ENCODE measurements at places on chromosomes 7 and 10.
A peak's percentile ranks its signal among the peaks of the same experiment; 100 is the strongest.

DNA sequence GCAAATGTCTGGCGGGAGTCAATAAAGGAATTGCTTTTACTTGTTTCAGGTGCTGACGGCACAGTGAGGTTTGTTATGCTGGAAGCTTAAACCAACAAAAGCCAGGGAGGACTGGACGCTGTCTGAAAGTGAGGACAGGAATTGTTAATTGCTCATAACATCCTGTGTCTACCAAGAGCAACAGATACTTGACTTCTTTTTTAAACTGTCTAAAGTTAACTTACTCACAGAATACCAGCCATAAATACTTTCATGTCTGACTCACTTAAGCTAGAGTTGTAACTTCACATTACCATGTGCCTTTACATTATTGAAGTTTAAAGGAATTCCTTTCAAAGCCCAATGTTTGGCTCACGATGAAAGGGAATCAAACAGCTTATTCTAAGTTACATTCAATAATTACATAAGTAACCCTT lies 252.7 kb upstream of the SHH start:
- no peak for DNase-seq

- no peak for DNase-seq
These were observed 946.0 kb downstream of the NRG3 start for GRCh38 chr10:82821043-82821442.

DNA sequence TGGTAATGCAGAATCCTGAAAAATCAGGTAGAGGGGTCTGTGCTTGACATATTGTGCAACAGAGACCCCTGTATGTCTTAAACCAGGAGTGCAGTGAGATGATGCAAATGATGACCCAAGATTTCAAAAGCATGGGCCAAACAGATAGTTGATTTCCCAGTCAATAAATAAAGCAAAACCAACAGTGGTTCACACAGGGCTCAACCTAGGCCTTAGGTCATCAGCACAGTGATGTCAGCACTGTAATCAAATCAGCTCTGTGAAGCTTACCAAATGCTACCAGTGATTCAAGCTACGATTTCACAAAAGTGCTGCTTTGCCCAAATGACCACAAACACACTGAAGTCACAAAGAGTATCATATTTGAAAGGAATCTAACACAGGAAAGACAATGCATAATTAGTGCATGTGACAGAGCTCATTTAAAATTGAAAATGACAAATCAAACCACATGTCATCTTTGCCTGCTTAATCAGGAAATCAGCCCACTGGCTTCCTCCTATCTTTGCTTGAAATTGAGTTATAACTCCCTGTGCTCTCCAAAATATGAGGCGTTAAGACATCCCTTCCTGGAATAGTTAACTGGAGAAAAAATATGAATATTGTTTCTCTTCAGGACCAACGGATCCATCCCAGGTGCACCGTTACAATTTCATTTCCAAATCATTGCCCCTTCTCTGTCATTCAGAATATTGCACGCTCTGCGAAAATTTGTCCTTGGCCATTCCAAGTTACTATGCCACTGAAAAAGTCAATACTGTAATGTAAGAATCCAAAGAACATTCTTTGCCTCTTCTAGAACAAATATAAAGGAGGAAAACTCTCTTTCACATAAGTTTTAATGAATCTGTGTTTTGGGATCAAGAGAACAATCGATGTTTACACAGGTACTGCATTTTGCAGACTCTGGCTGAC lies 41.9 kb upstream of the ASL start:
- peak; percentile 25 for DNase-seq

GRCh38 chr10:86968994-86969355 lies 693 bp downstream of the ADIRF start:
- DNase-seq, result no peak

- DNase-seq, result no peak
These were observed 37.8 kb downstream of the KCTD7 start for GRCh38 chr7:66666313-66666952.

GRCh38 chr10:58439632-58440364 lies 54.6 kb downstream of the TFAM start:
- DNase-seq, result no peak

- no peak for DNase-seq
These were observed 74.1 kb upstream of the PARD3 start for GRCh38 chr10:34889004-34889869.

DNA sequence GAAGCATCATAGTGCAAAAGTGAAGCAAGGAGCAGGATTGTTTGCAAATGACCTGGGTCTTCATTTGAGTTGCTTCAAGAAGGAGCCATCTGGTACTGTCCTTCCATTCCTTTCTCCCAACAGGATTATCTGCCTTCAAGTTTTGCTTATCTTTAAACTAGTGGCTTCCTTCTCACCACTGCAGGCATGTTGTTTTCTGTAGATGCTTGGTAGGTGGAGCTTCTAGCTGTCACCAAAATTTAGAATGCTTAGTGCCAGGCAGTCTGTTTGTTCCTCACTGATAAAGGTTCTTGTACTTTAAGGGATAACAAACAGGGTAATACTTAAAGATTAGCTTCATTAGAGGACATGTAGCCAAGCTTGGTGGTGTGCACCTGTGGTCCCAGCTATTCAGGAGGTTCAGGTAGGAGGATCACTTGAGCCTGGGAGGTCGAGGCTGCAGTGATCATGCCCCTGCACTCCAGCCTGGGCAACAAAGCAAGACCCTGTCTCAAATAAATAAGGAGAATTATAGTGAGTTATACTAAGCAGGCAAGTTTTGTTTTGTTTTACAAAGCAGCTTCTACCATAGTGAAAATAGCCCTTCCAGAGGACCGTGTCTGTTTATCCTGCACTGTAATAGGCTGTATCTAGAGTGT lies 5.7 kb downstream of the ARL5B start:
- DNase-seq, result no peak

DNA sequence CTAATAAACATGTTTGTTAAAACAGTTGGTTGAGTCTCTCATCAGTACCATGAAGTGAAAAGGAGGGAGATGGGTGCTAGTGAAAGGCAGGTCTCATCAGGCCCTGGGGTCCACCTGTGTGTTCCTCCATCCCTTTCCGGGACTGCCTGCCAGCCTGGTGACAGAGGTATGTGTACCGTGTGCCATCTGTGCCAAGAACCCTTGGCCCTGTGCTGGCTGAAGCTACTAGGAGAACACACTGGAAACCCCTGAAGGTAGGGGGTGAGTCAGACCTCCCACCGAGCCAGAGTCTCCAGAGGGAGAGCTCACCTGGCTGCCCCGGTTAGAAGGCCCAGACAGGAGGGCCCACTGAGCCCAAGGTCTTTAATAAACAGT lies 2.3 kb downstream of the DDIT4 start:
- DNase-seq, result no peak

DNA sequence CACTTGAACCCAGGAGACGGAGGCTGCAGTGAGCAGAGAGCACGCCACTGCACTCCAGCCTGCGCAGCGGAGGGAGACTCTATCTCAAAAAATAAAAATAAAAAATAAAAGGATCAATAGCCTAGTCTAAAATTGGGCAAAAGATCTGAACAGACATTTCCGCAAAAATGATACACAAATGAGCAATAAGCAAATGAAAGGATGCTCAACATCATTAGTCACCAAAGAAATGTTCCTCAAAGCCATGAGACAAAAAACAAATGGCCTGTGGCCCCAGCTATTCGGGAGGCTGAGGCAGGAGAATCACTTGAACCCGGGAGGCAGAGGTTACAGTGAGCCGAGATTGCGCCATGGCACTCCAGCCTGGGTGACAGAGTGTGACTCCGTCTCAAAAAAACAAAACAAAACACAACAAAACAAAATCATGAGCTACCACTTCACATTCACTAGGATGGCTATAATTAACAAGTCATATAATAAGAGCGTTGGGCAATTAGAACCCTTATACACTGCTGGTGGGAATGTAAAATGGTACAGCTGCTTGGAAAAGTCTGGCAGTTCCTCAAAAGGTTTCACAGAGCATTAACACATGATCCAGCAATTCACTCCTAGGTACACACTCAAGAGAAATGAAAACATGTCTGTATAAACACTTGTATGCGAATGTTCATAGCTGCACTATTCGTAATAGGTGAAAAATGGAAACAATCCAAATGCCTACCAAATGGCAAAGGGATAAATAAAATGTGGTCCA lies 3.1 kb downstream of the DAGLB start:
- DNase-seq, result no peak

DNA sequence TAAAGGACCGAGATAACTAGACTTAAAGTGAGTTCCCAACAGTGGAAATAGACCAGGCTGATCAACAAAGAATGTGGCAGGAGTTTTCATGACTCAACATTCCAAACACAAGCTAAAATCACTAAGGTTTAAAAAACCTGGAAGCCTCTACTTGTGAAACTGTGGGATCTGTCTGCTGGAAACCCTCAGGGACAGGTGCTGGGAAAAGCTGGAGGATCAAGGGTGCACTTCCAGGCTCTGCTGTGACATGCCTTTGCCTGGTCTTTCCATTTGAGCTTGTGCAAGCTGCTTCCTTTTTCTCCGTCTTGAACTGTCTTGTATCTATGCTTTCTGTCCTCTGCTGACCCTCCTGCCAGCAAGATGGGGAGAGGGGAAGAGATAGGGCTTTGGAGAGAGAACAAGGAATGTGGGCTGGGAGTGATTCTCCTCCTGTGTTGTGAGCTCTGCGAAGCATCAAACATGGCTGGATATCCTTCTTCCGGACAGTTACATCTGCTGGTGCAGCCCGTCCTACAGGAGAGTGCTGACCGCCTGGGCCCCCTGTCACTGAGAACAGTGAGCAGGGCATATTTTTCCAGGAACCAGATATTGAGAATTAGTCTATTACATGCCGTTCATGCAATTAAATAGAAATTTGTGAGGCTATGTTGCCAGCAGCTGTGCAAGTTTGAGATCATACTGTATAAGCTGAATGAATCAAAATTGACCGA lies 25.5 kb downstream of the ARHGAP22 start:
- DNase-seq, result peak; percentile 55

- no peak for DNase-seq
These were observed 157.6 kb downstream of the GRK5 start for GRCh38 chr10:119364645-119365600.

GRCh38 chr10:49175587-49176309 lies 12.4 kb downstream of the TMEM273 start:
- no peak for DNase-seq

- DNase-seq, result no peak
These were observed 8.9 kb upstream of the KLHL7 start for GRCh38 chr7:23096518-23097290.

DNA sequence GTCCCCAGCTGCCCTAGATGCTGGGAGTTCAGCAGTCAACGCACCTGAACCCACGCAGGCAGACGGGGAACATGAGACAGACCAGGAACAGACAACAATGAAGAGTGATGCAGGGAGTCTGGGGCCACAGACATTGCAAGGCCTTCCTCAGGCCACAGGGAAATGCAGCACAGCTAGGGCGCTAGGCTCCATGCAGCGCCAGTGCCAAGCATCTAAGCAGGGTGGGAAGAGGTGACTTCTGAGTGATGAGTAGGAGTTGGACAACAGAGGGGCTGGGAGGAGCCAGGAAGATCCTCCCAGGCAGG lies 7.7 kb upstream of the RET start:
- DNase-seq, result no peak

- no peak for DNase-seq
These were observed 16.0 kb upstream of the CAMK2B start for GRCh38 chr7:44341401-44341800.
